T-helper 9 cell (primary cell): ENCODE measurements at places on chromosomes 7 and 10.

DNA sequence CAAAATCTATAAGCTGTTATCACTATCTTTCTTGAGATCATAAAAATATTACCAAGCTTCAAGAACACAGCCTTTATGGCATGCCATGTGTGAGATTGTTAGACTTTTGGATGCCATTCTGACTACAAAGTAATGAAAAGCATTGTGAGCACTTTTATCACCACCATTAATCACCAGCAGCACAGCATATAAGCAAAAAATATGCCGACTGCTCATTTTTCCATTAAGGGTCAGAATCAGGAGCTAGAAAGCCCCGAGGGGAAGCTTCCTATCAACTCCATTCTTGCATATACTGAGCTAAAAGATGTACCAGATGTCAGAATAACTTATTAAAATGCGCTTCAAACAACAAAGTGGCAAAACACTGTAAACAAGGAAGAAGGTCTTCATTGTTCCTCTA is 114.3 kb downstream of the LMBR1 start:
- no peak for DNase-seq

GRCh38 chr10:58952747-58953466 is 223.5 kb upstream of the PHYHIPL start:
- no peak for DNase-seq

DNA sequence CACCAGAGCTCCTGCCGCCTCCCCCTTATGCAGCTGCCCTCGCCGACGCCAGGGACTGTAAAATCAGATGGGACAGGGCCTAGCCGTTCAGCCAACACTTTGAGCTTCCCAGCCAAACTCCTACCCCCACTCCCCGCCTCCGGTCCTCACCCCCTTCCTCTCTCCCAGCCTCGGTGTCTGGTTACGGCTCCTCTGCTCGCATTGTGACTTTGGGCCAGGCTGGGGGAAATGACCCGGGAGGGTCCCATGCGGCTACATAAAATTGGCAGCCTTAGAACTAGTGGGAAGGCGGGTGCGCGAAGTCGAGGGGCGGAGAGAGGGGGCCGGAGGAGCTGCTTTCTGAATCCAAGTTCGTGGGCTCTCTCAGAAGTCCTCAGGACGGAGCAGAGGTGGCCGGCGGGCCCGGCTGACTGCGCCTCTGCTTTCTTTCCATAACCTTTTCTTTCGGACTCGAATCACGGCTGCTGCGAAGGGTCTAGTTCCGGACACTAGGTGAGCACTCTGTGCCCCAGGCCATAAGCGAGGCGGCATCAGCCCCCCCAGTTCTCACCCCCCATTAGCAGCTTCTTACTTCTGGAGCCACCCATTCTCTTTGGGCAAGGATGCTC is at the start of gene KAZALD1:
Gene KAZALD1, plus strand, starts transcription at position 366 of the 608 bp plus-strand sequence. CDS start 604 bp downstream, outside the sequence.
- DNase-seq = no peak

GRCh38 chr10:60446070-60446833 is 56.6 kb upstream of the ANK3 start:
- DNase-seq = no peak

GRCh38 chr7:101687791-101688182 is 58.7 kb upstream of the MYL10 start:
- no peak for DNase-seq

GRCh38 chr10:70956029-70956759 is 67.8 kb upstream of the PCBD1 start:
- DNase-seq = no peak

DNA sequence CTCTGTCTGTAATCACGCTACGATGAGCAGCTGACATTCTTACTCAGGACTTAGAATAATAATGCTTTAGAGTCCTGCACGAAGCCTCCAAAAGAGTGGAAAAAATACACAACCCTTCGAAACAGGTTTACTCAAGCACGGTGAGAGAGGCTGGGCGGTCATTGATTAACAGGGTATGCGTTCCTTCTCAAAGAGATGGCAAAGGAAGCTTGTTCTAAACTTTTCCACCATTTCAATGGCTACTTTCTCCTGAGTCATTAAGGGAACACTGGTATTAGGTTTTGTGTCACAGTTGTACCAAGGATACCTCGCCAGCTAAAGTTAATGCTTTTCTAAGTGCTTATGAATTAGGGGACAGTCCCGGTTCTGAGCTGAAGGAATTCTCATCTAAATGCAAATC is 141.9 kb upstream of the RHEB start:
- DNase-seq = no peak

DNA sequence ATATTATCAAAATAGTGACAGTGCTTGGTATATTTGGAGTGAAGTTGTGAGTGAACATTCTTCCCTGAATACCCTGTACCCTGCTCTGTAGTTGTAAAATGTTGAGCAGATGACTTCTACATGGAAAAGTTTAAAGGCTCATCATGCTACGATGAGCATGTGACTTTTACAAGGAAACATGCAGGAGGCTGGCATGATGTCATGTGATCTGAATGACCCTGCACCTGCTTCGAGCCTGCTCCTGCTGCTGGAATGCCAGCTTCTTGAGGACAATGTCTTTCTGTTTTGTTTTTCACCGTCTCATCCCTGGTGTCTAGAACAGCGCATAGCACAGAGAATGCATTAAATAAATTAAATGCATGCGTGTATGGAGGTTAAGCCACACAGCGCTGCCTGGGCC is 5.4 kb upstream of the INPP5A start:
- no peak for DNase-seq

GRCh38 chr7:104861729-104862390 is 152.1 kb upstream of the KMT2E start:
- no peak for DNase-seq

GRCh38 chr7:157490465-157490912 is 153.7 kb downstream of the DNAJB6 start:
- no peak for DNase-seq

- DNase-seq = no peak
These were observed 20.0 kb downstream of the ZNF438 start for GRCh38 chr10:31011665-31012022.

DNA sequence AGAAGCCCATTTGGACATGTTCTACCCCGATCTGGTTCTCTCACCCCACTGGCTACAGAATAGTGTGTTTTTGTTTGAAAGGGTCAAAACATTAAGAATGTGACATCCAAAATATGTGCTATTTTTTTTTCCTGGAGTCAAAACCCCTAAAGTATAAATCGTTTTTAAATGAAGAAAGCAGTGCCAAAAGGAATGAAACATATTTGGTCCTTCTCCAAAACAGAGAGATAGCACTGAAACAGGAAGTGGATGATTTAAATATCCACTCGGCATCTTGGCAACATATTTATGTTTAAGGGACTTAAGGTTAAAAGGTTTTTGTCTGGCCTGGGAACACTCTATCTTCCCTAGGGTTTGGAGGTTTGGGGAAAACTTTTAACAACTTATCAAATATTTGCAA is 32.3 kb downstream of the CALD1 start:
- no peak for DNase-seq
